ENCODE measurements at places on chromosomes 13 and 19.

- no peak for DNase-seq
Observed at GRCh38 chr19:51824281-51825005, 29.5 kb downstream of the FPR3 start.

- no peak for DNase-seq
Observed at GRCh38 chr19:8988204-8988603, 22.0 kb downstream of the MUC16 start.

- peak; percentile 47 for DNase-seq
Observed at GRCh38 chr19:1251330-1252220, 3.2 kb downstream of the MIDN start.

DNA sequence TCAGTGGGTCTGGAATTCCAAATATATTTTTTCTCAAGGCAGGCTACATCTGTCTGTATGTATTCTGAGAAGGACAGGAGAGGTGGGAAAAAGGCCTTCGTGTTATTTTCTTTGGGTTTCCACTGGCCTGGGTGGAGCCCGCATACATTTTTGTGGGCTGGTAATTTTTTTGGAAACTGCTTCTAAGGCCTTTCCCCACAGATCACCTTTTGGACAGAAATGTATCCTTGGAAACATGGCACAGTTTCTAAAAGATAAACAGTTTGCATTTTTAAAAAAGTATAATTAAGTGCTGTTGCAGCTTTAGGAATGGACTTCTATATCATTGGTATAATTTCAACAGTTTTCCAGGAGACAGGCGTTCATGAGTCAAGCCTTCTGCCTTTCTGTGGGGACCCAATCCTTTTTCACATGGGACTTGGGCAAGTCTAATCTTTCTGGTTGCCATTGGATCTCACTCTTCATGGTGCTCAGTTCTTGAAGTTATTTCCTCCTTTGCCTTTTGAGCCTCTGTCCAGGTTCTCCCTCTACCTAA is 8.9 kb downstream of the RFX2 start:
- DNase-seq = no peak

DNA sequence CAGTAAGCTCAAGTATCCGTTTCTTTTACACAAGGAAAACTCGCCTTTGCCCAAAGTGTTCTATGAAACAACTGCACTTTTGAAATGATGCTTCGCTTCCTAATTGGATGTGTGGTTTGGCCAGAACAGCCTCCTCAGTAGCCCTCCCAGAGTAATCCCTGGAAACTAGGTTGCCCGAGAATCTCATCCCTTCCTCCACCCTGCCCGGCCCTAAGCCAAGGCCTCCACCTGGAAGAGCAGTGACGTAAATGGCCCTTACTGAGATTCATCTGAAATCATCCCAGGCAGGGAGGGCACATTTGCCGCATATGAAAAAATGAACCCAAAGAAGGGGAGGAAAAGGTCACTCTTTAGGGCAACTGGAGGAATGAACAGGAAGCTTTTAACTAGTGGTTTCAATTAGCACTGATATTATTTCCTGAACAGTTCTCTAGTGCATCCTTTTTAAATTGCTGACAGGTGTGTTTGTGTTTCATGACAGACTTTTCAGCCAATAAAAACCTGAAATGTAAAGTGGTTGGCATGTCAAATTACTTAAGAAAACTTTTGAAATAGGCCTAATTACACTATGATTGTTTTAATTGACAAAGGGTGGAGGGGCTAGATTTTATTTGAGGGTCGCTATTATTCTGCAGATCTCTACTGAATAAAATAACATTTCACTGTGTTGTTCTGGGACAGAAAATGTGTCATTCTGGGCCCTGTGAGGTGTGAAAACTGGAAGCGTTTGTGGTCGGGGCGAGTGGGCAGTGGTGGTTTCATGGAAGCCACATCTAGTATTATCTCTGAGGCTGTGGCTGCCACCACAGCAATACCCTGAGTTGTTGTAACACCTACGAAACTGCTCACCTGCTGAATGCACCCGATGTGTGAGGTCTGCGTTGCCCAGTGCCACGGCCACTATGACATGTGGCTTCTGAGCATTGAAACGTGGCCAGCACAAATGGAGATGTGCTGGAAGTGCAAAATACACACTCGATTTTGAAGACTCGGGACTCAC is 112.1 kb downstream of the ZIC5 start:
- no peak for DNase-seq

Data from occipital lobe (tissue), 3 donors.